PC-3 (cell line): ENCODE measurements at places on chromosomes 7 and 10.

GRCh38 chr7:51062222-51062987 lies 254.2 kb downstream of the COBL start:
- DNase-seq, result no peak

DNA sequence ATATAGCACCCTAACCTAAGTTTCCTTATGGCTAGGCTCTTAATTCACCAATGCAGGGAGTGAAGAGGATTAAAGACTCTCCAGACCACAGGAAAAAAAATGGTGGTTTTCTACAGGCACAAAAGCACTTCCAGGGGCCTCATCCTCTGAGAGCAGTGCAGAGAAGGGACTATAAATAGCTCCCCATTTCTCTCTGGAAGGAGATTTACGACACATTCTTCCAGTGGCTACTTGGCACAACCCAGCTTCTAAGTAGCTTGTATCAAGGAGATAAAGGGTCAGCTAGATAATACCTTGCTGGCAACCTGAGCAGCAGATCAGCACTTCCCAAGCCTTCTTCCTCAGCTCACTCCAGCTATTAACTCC lies 73.5 kb downstream of the CRPPA start:
- no peak for DNase-seq

- no peak for DNase-seq
Observed at GRCh38 chr10:929960-930624, 1.4 kb downstream of the LARP4B start.

GRCh38 chr7:516216-516605 lies 3.4 kb downstream of the PDGFA start:
- no peak for DNase-seq

- DNase-seq, result no peak
Observed at GRCh38 chr7:75719626-75720025, 19.1 kb downstream of the HIP1 start.

- DNase-seq, result no peak
Observed at GRCh38 chr10:88179831-88180230, 316.4 kb downstream of the PTEN start.

GRCh38 chr10:118870467-118871243 lies 115.9 kb upstream of the CACUL1 start:
- DNase-seq, result peak; percentile 64

DNA sequence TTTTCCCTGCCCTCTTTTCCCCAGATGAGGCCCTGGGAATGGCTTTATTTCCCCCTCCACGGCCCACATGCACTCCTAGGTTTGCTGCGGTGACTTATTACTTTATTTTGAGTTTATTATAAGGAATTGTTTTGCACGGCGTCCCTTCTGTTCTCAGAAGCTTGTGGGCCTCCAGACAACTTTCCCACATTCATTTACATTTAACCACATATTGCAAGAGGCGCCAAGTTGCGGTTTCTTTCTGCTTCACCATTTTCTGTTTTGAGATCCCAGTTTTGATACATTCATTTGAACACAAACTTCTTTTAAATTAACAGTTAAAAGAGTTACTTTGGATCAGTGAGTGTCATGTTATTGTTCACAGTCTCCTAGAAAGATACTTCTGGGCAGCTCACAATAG lies 532.5 kb upstream of the MGMT start:
- no peak for DNase-seq

DNA sequence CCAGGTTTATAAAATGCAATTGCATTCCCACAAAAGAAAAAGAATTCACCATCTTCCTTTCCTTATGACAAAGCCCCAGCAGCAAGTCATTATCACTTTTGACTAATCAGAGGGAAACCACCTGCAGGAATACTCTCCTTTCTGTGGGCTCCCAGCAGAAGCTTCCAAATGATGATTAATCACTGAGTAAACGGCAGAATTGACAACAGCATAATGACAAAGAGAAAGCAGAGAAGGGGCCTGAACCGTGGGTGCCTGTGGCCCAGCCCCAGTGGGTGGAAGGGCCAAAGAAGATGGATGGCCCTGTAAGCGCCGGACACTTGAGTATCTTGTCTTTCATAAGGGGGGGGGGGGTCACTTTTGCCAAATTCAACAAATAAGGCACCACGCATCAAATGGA lies 152.4 kb upstream of the NRBF2 start:
- peak; percentile 99 for DNase-seq

DNA sequence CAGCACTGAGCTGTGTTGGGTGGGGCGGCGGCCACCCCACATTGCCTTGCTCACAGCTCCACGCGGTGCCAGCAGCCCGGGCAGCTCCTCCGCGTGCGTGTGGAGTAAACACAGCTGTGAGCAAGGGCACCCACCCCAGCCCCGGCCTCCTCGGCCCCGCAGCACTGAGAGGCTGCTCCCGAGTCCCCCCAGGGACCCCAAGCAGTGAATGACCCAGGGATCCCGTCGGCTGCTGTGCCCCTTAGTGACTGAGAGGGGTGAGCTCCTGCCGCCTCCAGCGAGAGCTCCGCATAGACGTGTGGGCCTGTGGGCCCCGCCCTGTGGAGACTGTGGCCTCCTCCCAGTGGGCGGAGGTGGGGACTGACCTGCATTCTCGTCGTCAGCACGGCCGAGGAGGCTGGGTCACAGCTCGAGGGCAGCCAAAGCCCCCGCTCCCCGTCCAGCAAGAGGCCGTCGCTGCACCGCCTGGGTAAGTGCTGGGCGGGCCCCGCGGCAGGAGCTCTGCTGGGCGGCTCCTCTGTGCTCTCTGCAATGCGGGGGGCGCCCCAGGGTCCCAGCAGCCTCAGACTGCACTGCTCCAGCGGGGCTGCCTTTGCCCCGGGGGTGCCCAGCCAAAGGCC lies 29.9 kb upstream of the UTF1 start:
- no peak for DNase-seq

DNA sequence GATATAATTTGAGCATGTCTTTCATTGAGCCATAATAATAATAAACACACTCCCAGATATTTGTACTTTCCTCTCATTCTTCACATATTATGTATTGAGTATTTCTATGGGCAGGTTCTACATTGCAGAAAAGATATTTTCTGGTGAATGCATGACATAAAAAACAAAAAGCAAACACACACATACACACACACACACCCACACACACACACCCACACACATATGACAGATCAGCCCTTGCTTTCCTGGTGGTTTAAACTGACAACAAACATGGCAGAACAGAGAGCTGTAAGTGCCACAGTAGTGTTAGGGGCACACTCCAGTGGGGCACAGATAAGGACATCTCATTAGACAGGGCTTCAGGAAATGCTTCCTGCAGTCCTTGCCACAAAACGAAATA lies 123.3 kb upstream of the LSM8 start:
- no peak for DNase-seq

DNA sequence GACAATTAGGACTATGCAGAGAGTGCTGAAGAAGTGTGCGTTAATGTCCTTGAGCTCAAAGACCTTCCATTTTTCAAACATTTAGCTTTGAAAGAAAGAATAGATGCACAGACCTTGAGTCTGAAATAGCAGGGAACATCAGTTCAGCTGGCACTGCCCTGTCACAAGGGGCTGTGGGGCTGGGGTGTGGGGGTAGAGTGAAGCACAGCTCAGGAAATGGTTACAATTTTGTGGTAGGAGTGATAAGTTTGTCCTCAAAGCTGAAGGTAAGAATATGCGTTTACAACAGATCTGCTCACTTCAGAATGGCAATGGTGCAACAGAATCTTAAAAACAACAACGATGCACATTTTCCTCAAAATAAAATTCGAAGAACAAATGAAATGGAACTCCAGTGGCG lies 33.6 kb downstream of the SMKR1 start:
- no peak for DNase-seq

DNA sequence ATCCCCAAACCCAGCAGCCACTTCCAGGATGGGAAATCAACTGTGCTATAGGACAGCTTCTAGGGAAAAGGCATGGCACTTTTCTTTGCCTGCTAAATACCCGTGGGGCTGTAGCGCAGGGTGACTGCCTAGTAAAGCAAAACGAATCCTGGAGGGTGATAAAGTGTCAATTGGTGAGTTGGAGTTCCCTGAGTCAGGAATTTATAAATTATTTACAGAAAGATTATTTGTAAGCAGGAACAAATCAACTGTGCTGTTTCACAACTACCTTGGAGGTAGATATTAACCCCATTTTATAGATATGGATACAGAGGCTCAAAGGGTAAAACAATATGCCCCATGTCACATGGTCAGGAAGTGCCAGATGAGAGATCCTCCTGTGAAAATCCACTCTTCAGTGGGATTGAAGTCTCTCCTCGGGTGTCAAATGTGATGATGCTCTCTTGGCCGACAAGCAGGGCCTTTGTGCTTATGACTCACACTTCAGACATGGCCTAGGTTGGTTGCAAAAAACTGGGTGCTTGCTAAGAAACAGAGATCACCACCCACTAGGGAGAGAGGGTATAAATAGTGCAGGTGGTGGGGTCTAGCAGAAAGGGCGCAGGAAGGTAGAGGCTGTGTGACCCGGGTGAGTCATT lies 383.2 kb upstream of the ZMIZ1 start:
- DNase-seq, result peak; percentile 70

- DNase-seq, result no peak
Observed at GRCh38 chr10:88114368-88114767, 250.9 kb downstream of the PTEN start.

GRCh38 chr10:777913-778479 lies 88.5 kb upstream of the DIP2C start:
- no peak for DNase-seq

DNA sequence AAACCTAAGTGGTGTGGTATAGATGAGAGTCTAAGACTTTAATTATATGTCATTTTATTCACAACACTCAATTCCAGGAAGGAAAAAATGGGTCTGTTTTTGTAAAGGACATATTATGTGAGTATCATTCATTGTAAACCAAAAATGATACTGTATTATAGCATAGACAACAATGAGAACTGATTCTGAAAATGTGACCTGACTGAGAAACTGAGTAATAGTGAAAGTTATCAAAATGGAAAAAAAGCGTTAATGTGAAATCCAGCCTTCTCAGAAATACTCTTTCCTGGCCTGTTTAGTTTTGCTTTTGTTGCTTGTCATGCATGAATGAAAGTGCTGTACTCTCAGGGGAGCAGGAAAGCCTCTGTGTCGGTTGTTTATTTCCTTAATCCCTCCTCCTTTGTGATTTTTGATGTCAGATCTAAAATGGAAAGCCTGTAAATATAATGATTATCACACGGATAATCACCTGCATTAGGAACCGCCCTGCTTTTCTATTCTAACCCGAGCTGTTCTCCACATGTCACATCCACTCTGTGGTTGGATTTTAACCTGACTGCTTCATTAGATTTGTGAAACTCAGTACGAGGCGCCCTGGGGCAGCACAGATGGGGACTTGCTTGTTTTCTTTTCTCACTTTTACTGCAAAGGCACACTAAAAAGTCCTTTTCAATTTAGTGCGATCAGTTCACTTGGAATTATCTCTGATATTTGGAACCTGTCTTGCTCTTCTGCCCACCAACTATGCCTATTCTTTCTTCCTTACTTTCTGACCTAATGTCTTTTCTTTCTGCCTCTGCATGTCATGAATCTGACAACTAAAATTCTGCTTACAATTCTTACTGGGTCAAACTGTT lies 240.9 kb upstream of the KAT6B start:
- no peak for DNase-seq

DNA sequence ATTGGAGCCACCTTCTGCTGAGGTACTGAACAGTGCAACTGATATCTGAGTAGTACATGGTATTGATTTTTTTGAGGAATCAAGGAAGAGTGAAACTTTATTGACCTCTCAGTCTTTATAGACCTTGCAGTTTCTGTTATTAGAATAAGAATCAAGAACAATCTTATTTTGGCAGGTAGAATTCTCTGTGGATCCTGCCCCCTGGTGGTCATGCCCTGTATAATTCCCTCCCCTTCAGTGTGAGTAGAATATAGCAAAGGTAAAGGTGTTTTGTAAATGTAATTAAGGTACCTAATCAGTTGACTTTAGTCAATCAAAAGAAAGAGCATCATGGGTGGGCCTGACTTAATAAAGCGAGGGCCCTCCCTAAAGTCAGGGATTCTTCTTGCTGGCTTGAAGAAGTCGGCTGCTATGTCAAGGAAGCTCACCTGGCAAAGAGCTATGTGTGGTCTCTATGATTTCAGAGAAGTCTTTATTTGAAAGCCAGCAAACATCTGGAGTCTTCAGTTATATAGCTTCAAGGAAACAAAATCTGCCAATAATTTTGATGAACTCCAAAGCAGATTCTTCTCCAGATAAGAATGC lies 142.8 kb downstream of the LSM5 start:
- peak; percentile 40 for DNase-seq

- no peak for DNase-seq
Observed at GRCh38 chr10:4639960-4640359, 186.0 kb upstream of the AKR1E2 start.

DNA sequence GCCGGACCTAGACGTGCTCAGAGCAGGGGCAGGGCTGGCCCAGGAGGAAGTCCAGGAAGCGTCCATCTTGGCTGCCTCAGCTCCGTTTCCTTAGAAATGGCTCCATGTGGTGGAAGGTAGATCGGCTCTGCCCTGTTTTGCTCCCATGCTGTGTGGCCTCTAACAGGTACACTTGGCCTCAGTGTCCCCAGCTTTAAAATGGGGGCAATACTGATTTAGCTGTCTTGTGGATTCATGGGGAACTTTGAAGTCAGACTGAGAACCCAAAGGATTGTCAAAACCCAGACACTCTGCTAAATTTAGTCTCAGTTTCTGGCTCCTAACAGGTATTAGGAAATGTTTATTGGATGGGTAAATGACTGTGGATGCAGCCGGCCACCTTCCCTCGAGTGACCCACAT lies 15.9 kb downstream of the MTURN start:
- no peak for DNase-seq

GRCh38 chr7:154795437-154795836 lies 207.5 kb downstream of the PAXIP1 start:
- DNase-seq, result no peak

DNA sequence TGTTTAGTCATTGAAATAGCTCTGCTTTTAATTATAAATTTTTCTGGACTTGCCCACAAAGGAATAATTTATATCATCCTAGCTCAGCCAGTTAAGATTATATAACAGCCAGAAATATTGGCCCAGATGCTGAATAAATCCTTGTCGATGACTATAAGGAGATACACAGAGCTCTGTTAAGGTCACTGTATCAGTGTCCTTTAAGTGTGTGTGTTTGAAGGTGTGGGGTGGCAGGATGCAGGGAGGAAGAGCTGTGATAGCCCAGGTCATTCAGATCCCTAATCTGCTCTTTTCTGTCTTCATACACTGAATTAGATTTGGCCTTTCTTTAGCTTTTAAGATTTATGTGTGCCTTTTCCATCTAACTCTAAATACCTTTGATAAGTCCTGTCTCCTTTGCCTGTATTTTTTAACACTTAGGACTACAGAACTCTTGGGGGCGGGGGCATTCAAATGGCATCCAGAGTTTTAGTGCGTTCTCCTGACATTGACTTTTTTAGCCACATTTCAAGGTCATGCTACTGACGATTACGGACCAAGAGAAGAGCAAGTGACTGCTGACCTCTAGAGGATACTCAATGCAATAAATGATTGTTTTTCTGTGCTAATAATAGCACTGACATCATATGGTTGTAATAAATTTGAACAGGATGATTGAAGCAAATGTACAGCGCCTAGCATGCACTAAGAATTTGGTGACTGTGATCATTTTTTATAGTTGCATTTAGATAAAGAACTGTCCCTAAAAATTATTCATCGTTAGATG lies 172.3 kb downstream of the CACNB2 start:
- peak; percentile 30 for DNase-seq

GRCh38 chr10:130615457-130615856 lies 479.3 kb downstream of the GLRX3 start:
- DNase-seq, result no peak

GRCh38 chr7:158323741-158324396 lies 263.8 kb downstream of the PTPRN2 start:
- no peak for DNase-seq
